ENCODE measurements at places on chromosomes 1 and 21.
A peak's percentile ranks its signal among the peaks of the same experiment; 100 is the strongest.

- DNase-seq, result no peak
These were observed 384.6 kb downstream of the RRAGC start for GRCh38 chr1:38474738-38475623.

DNA sequence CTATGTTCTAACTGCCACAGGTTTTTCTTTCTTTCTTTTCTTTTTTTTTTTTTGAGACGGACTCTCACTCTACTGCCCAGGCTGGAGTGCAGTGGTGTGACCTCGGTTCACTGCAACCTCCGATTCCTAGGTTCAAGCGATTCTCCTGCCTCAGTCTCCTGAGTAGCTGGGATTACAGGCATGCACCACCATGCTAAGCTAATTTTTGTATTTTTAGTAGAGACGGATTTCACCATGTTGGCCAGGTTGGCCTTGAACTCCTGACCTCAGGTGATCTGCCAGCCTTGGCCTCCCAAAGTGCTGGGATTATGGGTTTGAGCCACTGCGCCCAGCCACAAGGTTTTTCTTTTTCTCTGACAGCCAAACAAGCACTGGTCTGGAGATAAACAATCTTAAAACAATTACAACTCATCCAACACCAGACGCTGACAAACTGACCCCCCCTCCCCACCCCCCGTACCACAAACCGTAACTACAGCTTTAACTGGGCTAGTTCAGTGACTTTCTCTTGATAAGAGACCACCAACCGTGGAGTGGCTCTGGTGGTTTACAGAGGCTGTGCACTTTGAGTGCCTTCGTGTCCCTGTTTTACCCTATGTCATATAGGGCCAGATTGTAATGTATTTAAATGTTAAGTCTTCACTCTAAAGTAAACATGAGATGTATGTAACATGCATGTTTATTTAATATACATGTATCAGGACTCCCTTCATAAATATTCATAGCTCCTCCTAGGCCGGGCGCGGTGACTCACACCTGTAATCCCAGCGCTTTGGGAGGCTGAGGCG lies 19.5 kb upstream of the PUM1 start:
- DNase-seq, result no peak

DNA sequence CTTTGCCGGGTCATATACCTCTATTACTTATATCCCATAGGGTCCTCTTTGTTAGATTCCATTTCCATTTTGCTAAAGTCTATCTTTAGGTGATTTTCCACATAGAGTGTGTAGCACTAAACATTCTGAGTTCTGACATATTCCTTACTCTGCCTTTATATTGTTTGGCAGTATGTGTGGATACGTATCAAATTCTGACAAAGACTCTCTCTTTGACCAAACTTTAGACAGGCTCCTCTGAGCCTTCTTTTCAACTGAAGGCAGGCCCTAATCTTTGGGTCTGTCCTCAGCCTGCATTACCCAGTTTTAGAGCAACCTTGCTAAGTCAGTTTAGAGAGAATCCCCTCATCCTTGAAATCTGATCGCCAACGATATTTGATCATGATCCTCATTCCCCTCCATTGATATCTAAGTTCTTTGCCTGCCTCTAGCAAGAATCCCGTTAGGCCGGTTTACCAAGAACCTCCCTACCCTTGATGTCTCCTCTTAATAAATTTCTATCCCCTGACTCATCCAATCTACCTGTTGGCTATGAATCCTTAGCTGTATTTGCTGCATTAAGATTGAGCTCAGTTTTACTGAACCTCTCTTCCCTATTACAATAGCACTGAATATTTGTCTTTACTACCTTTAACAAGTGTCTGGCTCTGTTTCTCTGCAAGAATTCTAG lies 10.4 kb upstream of the PPT1 start:
- no peak for DNase-seq

- DNase-seq, result no peak
These were observed 22.2 kb upstream of the SLC5A9 start for GRCh38 chr1:48200166-48200900.

DNA sequence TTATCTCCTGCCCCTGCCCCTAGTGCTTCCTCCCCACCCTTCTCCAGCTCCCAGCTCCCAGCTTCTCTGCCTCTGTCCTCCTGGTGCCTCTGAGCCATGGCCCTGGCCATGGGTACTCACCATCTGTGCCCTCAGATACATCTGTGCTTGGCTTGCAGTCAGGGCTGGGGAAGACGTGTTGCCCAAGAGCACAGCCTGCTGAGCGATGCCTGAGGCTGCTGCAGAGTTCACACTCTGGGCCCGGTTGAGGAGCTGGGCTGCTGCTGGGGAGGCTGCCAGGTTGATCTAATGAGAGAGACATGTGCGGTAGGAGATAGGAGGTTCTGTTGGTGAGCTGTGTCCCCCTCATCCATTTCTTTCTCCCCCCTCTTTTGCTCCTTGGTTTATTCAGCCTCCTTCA lies 49.4 kb upstream of the A3GALT2 start:
- DNase-seq, result peak; percentile 27

DNA sequence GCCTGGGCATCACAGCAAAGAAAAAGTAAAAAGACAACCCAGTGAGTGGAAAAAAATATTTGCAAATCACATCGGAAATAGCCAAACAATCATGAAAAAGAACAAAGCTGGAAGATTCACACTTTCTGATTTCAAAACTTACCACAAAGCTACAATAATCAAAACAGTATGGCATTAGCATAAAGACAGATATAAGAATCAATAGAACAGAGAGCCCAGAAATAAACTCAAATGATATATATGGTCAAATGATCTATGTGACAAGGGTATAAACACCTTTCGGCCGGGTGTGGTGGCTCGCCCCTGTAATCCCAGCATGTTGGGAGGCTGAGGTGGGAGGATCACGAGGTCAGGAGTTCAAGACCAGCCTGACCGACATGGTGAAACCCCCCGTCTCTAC lies 13.5 kb downstream of the ACOT7 start:
- DNase-seq, result no peak

- no peak for DNase-seq
These were observed 28.0 kb upstream of the DMRTB1 start for GRCh38 chr1:53431244-53431643.

- no peak for DNase-seq
These were observed 16.0 kb upstream of the CHAF1B start for GRCh38 chr21:36369064-36369685.

GRCh38 chr1:189899686-189900425 lies 577.8 kb downstream of the BRINP3 start:
- no peak for DNase-seq

- DNase-seq, result peak; percentile 10
These were observed 25.0 kb downstream of the TTC39A start for GRCh38 chr1:51305371-51305823.

- DNase-seq, result no peak
These were observed 7.7 kb downstream of the ADAMTS1 start for GRCh38 chr21:26837539-26837938.

DNA sequence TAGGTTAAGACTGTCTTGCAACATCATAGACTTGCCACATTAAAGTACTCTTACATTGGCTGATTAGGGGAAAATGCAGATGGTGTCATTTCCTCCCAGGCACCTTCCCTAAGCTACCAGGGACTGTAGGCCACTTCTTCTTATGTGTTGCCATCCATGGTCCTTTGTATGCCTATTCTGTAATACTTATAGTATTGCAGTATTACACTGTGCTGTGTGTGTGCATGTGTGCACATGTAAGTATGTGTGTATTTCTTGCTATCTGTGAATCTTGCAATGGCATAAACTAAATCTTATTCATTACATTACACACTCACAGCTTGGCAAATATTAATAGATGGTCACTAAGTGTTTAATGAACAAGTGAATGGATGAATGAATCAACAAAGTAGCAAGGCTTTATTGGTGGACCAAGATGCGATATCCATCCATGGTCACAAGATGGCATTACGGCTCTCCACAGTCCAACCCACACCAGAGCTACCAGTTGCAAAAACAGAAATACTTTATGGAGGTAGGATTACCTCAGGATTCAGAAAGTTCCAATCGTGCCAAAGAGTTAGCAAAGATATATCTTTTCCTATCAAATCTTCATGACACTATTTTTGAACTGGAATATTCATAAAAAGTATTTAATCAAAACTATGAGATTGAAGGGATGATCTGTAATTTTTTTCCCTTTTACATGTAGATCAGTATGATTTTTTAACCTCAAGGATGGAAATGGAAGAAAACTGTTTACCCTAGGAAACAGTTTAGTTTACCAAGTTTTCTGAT lies 160.2 kb downstream of the DENND1B start:
- no peak for DNase-seq

DNA sequence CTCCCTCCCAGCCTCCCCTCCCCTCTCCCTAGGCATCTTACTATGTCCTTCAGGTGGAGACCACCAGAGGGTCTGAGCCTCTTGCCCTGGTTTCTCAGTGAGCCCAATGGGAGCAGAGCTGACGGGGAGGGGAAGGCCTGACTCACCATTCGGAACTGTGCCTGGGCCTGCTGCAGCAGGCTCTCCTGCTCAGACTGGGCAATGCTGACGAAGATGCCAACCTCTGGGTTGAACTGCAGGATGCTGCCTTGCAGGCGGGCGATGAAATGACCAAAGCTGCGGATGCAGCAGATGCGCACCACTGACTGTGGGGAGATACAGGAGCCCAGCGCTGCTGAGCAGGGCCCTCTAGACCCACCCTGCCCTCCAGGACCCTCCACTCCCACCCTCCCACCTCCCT lies 11.0 kb upstream of the PAQR6 start:
- DNase-seq, result no peak

GRCh38 chr1:76511558-76512179 lies 355.6 kb upstream of the ST6GALNAC5 start:
- DNase-seq, result no peak

- no peak for DNase-seq
These were observed 104.2 kb downstream of the WDR4 start for GRCh38 chr21:42775123-42775522.

DNA sequence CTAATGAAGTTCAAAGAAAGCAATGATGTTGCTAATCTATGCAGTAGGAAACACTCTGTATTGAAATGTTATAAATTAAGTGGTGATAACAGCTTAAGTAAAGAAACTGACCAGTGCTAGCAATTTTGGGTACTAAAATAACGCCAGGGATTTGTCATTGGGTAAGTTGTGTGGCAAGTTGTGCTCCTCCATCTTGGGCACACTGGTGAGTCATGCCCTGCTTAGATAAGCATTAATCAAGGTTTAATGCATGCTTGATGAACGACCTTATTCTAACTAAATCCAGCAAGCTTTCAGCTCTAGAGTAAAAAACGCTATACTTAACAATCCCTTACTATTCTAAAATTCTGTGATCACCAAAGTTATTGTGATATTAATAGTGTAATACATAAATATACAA lies 25.2 kb downstream of the VAMP4 start:
- DNase-seq, result no peak

- DNase-seq, result no peak
These were observed 93.6 kb downstream of the LEPR start for GRCh38 chr1:65514041-65514440.

DNA sequence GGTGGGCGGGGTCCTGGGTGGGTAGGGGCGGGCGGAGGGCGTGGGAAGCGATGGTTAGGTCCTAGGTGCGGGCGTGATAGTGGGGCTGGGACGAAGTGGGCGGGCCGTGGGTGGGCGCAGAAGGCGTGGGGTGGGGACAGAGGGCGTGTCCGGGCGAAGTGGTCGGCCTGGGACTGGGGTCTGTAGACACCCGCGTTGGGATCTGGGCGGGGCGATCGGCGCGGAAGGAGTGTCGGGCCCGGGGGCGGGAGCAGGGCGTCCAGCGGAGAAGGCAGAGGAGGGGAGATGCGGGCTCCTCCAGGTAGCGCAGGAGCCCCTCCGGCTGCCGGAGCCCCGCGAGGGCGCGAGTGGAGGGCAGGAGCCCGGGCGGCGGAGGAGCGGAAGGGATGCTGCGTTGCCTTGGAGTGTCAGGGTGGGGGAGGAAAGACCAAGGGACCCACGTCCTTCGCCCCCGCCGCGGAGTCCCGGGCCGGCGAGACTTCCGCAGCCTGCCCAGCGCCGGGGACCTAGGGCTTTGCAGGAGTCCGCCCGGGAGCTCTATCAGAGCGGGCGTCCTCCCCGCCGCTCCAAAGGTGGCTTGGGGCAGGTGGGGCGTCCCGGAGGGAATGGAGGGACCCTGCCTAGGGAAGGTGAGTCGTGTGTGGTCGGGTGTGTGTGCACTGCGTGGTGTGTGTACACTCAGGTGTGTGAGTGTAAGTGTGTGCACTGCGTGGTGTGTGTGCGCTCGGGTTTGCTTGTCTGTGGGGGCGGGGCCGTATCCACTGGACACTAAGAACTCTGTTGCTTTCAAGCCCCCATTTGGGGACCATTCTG lies 27.0 kb upstream of the PRSS38 start:
- DNase-seq, result no peak

- no peak for DNase-seq
These were observed 707 bp downstream of the PRCC start for GRCh38 chr1:156767879-156768604.

GRCh38 chr1:147109041-147109440 lies 63.2 kb downstream of the PRKAB2 start:
- no peak for DNase-seq

DNA sequence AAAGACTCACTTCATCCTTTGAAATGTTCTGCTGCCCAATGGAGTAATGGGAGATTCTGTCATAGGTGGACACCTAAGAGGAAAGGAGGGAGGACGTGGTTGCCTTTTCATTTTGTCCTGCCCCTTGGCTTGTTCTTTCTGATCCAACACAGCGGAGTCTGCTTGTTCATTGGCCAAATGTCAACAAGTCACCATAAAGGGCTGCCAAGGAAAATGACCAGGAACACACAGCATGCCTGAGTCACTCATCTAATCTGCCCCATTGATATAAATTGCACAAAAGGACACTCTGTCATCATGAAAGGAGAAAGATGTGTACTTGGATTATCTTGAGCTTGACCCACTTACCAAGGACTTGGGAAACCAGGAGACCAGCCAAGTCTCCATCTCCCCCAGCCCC lies 422.9 kb downstream of the SETD4 start:
- DNase-seq, result no peak

DNA sequence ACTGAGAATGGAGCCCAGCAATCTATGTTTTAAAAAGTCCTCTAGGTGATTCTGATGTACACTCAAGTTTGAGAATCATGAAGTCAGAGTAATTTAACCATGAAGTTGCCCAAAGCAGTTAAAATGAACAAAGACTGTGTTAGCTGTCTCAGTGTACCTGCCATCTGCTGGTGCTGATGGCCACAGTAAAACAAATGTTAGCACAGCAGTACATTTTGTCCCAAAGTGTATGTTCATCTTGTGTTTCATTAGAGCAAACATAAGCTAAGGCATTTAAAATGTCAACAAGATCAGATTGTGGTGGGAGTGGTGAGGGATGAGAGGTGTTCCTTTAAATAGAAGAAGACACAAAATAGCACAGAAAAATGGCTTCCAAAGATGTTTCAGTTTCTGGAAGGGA lies 31.1 kb downstream of the FYB2 start:
- DNase-seq, result no peak

DNA sequence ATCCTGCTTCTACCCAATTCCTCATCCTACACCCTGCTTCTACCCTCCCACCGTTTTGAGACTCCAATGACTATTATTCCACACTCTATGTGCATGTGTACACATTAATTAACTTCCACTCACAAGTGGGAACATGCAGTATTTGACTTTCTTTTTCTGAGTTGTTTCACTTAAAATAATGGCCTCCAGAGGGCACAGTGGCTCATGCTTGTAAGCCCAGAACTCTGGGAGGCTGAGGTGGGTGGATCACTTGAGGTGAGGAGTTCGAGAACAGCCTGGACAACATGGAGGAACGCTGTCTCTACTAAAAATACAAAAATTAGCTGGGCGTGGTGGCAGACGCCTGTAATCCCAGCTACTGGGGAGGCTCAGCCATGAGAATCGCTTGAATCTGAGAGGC lies 464.8 kb downstream of the PTBP2 start:
- no peak for DNase-seq

- DNase-seq, result no peak
These were observed 12.5 kb upstream of the IGSF3 start for GRCh38 chr1:116679828-116680628.
